ENCODE measurements at places on chromosomes 4 and X. TPM values are rescaled to one million over a fixed set of nuclear protein-coding genes. Genes with fewer than 3 reads are reported as not detected.

DNA sequence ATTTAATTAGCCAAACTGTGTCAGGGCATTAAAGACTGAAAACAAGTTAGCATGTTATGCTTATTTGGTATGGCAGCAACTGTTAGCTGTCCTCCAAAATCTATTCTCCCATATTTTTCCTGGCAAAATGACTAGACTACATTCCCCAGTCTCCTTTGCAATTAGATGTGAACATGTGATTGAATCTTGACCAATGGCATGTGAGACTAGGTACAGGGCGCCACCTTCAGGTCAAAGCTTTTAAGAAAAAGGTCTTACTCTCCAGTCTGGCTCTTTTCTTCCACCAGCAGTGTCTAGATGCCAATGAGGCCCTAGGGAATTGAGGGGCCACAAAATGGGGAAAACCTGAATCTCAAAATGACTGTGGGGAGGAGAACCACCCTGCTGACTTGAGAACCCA is 408.2 kb downstream of the SMARCA1 start:
- no peak for DNase-seq

The RNF150 gene
- total RNA-seq: 13.4 TPM

The HMGN5 gene
- 0.88 TPM for total RNA-seq

GRCh38 chr4:151808542-151808941 is 47.7 kb upstream of the GATB start:
- DNase-seq: no peak

GRCh38 chrX:134074151-134074550 is 88.8 kb upstream of the GPC3 start:
- no peak for DNase-seq

The SPATA18 gene
- 41.3 TPM for total RNA-seq

The GPR173 gene
- 2.2 TPM for total RNA-seq

- no peak for DNase-seq
These were observed 20.2 kb downstream of the SLIT2 start for GRCh38 chr4:20271950-20272349.

- DNase-seq: peak; percentile 19
These were observed 7.7 kb downstream of the RNF212 start for GRCh38 chr4:1105662-1106061.
